ENCODE measurements at places on chromosomes 2 and 18. TPM values are rescaled to one million over a fixed set of nuclear protein-coding genes. Genes with fewer than 3 reads are reported as not detected.

Gene PRKAG3
- total RNA-seq: not detected

Gene DSC3
- total RNA-seq: 86.9 TPM

DNA sequence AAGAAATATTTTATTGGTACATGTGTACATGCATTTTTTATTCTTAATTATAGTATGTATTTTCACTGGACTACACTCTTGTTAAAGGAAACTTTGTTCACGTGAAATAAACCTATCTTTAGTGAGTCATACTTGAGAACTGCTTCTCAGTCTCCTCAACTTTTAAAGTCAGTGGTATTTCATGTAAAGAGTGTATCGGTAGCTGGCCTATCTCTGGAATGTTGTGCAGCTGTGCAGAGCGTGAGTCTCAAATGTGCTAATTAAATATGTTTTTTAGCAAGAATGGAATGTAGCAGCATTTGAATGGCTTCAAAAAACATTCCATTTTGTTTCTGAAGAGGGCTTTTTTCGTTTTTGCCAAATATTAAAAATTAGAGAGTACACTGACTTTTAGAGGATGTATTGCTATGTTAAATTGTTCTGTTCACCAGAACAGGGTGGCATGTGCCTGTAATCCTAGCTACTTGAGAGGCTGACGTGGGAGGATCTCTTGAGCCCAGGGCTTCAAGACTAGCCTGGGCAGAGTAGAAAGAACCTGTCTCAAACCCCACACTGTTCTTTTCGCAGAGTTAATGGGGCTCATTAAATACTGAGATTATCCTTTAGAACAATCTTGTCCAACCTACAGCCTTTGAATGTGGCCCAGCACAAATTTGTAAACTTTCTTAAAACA is 14.3 kb downstream of the SPTBN1 start:
- DNase-seq: peak; percentile 75

Gene LYPD6
- 22.4 TPM for total RNA-seq

Gene REL
- total RNA-seq: 13.2 TPM

Gene DNAH7
- total RNA-seq: 4.8 TPM

DNA sequence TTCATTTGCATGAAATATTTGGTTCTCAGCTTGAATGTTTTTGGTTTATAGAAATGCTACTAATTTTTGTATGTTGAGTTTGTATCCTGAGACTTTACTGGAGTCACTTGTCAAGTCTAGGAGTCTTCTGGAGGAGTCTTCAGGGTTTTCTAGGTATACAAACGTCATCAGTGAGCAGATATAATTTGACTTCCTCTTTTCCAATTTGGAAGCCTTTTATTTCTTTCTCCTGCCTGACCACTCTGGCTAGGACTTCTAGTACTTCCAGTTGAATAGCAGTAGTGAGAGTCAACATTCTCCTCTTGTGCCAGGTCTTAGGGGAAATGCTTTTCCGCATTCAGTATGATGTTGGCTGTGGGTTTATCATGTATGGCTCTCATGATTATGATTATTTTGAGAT is 55.4 kb upstream of the THUMPD2 start:
- DNase-seq: no peak

GRCh38 chr2:179129574-179130238 is 79.8 kb upstream of the CCDC141 start:
- no peak for DNase-seq
